Activated naive CD4-positive, alpha-beta T cell treated with anti-CD3 and anti-CD28 coated beads, Interleukin-2, amount 10 ng/mL, durations not matched to agents 5 hours and 36 hours (primary cell): ENCODE measurements at places on chromosomes 6 and 20. TPM values are rescaled to one million over a fixed set of nuclear protein-coding genes. Genes with fewer than 3 reads are reported as not detected.

PCK1 gene
- total RNA-seq, result not detected

LTB gene
- 1,452 TPM for total RNA-seq

POPDC3 gene
- not detected for total RNA-seq

GMPR gene
- total RNA-seq, result 0.48 TPM

LGSN gene
- total RNA-seq, result not detected

FOXS1 gene
- not detected for total RNA-seq

TUBB1 gene
- total RNA-seq, result not detected

HRH3 gene
- total RNA-seq, result not detected

DSP gene
- 0.15 TPM for total RNA-seq

COL11A2 gene
- 0.63 TPM for total RNA-seq

DLGAP4 gene
- 33.9 TPM for total RNA-seq

ERVFRD-1 gene
- total RNA-seq, result not detected

LINC00237 gene
- not detected for total RNA-seq

ETV7 gene
- 5.3 TPM for total RNA-seq

BPIFB4 gene
- not detected for total RNA-seq

CLIC5 gene
- total RNA-seq, result 4.5 TPM

CDH26 gene
- total RNA-seq, result 0.58 TPM

ZC2HC1B gene
- not detected for total RNA-seq

HLA-DQA1 gene
- 6.1 TPM for total RNA-seq

TENT5A gene
- 0.66 TPM for total RNA-seq

SYCP2L gene
- total RNA-seq, result not detected

FIG4 gene
- total RNA-seq, result 10.7 TPM

SHLD1 gene
- 10.4 TPM for total RNA-seq

EPHA7 gene
- total RNA-seq, result not detected

GHRH gene
- not detected for total RNA-seq

NOL7 gene
- 53.8 TPM for total RNA-seq

GTSF1L gene
- total RNA-seq, result not detected

MYLK4 gene
- 0.20 TPM for total RNA-seq

CST2 gene
- total RNA-seq, result not detected
